ENCODE measurements at places on chromosomes 16 and 17.
A peak's percentile ranks its signal among the peaks of the same experiment; 100 is the strongest.

DNA sequence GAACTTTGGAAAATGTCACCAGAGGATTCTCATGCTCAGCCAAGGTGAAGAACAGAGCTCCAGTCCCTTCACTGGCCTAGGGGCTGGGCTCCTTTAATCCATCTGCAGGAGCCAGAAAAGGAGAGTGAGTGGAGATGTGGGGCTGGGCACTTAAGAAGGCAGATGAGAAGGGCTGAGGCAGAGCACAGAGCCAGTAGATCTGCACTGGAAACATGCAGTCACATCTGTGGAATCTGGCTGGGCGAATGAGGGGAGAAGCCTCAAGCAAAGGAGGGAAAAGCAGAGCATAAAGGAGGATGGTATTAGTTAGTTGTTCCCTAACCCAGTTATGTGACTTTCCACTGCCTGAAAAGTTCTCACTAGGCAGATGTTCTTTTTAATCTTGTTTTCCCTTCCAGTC lies 50.4 kb upstream of the BCAR1 start:
- no peak for DNase-seq

DNA sequence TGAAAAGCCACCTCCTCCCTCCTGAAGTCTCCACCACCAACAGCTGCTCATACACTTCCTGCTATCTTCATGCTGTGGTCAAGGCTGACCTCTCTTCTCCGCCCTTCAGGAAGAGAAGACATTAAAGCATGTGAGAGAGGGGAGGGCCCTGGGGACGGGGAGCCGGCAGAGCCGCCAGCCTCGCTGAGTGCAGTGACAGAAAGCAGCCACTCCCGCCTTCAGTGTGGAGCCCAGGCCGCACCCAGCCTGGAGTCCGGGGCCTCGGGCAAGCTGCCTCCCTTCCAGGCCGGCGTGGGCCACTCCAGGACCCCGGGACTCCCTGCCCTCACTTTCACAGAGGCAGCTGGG lies 94.7 kb upstream of the TNRC6C start:
- DNase-seq = no peak

DNA sequence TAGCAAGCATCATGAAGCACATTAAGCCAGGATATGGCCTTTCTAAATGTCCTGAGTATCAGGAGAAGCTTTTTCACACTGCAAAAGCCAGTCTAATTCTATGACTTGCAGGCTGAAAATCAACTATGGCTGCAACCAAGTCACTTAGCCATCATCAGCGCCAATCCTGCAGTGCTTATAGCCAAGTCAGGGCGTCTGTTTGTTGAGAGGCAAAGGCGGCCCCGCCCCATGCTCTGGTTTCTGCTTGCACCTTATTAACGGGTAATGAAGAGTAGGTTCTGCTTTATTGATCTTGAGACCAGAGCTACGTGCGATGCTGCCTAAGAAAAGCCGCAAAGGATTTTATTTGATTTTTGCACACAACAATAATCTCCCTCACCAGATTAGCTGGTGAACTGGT lies 88.4 kb downstream of the CDH13 start:
- DNase-seq = no peak

DNA sequence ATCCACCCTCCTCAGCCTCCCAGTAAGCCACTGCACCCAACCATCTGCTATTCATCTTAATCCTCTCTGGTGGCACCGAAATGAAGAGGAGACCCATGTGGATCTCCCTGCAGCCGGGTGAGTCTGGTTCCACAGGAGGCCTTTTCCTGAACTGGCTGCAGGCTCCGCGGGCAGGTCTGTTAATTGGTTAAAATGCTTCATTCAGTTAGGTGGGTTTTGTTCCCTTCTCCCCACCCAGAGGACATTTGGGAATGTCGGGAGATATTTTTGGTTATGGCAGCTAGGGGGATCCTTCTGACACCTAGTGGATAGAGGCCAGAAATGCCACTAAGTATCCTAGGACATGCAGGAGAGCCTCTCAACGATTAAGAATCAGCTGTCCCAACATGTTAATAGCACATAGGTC lies 16.7 kb downstream of the C16orf54 start:
- no peak for DNase-seq

DNA sequence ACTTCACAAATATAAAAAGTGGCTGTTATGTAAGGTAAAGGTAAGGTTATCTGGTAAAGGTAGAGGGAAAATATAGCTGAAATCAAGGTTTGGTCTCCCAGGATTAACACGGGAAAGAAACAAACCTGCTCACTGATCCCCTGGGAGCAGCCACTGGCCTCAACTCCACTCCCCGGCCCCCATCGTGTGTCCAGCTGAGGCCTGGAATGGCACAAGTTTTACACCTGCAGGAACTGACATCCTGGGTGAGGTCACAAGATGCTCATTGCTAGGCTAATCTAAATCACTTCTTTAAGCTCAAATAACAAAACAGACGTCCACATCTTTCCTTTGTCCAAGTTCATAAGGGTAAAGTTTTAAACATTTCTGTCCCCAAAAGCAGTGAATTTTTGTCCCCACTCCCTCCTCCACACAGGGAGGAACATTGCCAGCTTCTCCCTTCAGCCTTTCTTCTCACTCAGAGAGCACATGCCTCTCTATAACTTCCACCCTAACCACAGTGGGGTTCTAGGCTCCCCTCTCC lies 46.3 kb downstream of the ERN1 start:
- no peak for DNase-seq

DNA sequence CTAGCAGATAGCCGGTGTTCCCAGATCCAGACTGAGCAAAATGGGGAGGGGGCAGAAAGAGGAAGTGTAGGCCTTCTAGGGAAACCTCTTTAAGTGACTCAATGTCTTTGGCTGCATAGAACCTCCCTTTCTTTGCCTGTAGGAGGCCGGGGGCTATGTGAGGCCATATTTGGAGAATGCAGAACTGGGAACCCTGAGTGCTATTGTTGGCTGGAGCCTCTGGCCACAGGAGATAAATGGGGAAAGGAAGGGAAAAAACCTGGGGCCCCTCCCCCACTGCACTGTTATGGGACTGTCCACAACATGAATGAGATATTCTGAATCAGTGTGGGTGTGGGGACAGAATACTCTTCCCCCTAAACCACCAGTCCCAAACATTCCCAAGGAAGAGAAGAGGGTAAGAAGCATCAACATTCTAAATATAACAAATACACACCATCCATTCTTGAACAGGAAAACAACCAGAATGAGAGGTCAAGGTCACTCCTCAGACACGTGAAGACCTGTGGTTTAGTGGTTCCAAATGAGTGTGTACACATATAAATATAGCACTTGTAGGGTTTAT lies 2.4 kb downstream of the VPS25 start:
- no peak for DNase-seq

DNA sequence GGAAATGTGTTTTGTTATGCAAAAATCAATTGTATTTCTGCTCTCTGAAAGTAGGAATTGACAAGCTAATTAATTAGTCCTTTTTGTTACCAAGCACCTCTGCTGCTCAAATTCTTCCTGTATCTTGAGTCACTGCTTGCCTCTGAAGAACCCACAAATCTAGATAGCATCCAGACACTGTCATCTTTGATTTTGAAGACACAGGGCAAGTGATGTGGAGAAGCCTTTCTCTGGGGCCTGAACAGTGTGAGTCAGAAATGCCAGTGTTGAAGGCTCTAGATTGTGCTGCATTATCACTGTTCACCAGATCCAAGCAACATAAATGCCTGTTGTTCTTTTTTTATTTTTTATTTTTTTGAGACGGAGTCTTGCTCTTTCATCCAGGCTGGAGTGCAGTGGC lies 10.9 kb upstream of the ST6GALNAC1 start:
- no peak for DNase-seq

GRCh38 chr17:41369023-41369422 lies 590 bp downstream of the KRT33B start:
- no peak for DNase-seq

DNA sequence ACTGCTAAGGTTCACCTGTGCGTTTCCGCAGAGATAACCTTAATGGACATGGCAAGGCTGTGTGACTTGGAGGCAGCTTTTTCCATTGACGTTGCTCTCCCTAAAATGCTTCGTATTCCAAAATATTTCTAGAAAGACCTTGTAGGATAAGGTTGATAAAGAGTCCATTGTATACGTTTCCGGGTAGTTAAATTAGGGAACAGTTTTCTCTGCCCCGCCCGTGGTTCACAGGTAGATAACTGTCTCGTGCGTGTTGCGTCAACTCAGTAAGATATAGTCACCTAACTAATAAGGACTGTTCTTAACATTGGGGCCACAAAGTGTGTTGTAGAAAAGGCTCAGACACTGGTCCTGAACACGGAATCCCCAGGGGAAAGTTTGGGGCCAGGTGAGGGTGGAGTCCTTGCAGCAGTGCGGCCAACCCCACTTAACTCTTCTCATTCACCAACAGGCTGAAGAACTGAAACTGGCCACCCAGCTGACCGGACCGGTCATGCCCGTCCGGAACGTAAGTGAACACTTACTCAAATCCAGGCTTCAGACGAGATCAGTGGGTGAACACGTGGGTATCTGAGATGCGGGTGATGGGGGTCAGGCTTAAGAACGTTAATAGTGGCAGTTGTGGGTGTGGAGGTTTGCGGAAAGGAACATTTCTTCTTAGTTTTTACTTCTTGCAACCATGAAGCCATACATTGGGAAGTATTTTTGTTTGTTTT lies 1.6 kb downstream of the RPL13 start:
- DNase-seq = no peak

DNA sequence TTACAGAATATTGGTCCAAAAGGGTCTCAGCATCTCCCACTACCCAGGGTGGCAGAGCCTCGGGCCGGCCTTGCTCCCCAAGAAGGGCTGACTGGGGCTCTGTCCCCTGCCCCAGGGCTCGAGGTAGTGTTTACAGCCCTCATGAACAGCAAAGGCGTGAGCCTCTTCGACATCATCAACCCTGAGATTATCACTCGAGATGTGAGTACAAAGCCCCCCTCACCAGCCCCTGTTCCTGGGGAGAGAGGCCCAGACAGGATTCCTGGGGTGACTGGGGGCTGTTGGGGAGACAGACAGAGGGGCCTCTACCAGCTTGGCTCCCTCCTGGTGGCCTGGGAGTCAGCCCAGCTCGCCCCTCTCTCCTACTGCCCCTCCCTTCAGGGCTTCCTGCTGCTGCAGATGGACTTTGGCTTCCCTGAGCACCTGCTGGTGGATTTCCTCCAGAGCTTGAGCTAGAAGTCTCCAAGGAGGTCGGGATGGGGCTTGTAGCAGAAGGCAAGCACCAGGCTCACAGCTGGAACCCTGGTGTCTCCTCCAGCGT lies 6.1 kb upstream of the NLRC5 start:
- DNase-seq = no peak

- DNase-seq = no peak
Measured at GRCh38 chr16:22693638-22694340, 120.2 kb upstream of the HS3ST2 start.

DNA sequence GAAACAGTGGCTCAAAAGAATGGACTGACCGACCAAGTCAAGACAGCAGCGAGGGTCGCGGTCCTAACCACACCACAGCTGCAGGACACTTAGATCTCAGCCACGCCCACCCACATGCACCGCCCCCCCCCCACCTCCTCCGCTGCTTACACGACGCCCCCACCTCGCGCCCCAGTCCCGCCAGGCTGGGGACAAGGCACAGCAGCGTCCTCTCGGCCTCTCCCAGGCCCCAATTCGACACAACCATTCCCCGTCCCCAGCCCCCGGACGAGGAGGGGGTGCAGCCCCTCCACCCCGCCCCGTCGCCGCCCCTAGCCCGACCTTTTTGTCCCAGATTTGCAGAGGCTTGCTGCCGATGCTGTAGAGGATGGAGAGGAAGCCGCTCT lies 477 bp downstream of the CFAP20 start:
- peak; percentile 70 for DNase-seq

GRCh38 chr17:75835654-75835987 lies 8.6 kb downstream of the UNC13D start:
- no peak for DNase-seq
